Activated CD8-positive, alpha-beta memory T cell treated with anti-CD3 and anti-CD28 coated beads, Interleukin-2, amount 50 U/mL, for 48 hours (primary cell): ENCODE measurements at places on chromosomes 16 and 17.
A peak's percentile ranks its signal among the peaks of the same experiment; 100 is the strongest.

- no peak for DNase-seq
Observed at GRCh38 chr16:84864326-84864955, 44.7 kb downstream of the CRISPLD2 start.

GRCh38 chr17:67639555-67639954 is 78.2 kb upstream of the NOL11 start:
- DNase-seq: no peak

GRCh38 chr16:48318630-48319029 is 66.6 kb downstream of the SIAH1 start:
- DNase-seq: no peak

- DNase-seq: peak; percentile 65
Observed at GRCh38 chr16:2027024-2028010, 615 bp downstream of the NHERF2 start.

DNA sequence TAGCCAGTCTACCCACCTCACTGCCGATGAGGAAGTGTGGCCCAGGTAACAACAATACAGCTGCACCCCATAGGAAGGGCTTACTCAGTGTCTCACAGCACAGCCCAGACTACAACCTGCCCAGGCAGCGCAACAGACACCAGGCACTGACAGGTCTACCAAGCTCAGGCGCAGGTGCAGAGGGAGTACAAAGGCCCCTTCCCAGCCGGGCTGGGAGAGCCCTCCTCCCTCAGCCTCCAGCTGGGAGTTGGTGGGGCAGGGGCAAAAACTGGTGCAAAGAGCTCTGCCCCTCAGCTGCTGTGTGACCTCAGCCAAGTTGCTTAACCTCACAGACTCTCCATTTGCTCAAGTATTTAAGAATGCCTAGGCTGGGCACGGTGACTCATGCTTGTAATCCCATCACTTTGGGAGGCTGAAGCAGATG is 112.6 kb upstream of the LHX1 start:
- DNase-seq: no peak

- DNase-seq: no peak
Observed at GRCh38 chr16:82203198-82203597, 33.2 kb upstream of the MPHOSPH6 start.

GRCh38 chr17:48506246-48506645 is 24.6 kb downstream of the HOXB1 start:
- DNase-seq: no peak

DNA sequence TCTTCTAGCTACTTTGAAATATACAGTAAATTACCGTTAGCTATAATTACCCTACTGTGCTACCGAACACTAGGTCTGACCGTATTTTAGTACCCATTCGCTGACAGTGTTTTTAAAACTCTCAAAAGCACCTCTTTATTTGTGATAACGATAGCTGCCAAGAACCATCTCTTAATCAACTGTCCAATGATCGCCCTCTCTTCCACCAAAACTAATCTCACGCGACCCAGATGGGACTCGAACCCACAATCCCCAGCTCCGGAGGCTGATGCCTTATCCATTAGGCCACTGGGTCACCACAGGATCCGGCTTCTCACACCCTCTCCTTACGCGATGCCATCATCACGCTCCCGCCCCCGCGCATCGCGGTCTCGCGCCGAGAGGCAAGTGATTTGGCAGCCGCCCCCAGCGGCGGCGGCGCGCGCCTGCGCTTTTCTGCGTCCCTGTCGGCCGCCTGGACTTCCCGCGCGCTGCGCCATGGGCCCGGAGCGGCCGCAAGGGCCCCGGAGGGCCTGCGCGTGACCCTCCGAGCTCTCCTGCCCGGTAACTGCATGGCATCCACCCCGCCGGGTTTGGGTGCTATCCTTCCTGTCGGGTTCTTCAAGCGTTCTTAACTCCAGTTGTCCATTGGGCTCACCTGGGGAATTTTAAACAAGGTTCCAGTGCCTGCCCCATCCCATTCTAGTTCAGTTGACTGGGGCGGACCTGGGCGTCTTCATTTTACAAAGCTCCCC is 15.7 kb upstream of the KPNA2 start:
- peak; percentile 100 for DNase-seq

- no peak for DNase-seq
Observed at GRCh38 chr17:49450735-49451134, 36.1 kb upstream of the PHB1 start.

GRCh38 chr17:83100220-83100852 is 20.9 kb downstream of the METRNL start:
- no peak for DNase-seq

- DNase-seq: no peak
Observed at GRCh38 chr17:17934806-17935205, 37.4 kb downstream of the TOM1L2 start.

DNA sequence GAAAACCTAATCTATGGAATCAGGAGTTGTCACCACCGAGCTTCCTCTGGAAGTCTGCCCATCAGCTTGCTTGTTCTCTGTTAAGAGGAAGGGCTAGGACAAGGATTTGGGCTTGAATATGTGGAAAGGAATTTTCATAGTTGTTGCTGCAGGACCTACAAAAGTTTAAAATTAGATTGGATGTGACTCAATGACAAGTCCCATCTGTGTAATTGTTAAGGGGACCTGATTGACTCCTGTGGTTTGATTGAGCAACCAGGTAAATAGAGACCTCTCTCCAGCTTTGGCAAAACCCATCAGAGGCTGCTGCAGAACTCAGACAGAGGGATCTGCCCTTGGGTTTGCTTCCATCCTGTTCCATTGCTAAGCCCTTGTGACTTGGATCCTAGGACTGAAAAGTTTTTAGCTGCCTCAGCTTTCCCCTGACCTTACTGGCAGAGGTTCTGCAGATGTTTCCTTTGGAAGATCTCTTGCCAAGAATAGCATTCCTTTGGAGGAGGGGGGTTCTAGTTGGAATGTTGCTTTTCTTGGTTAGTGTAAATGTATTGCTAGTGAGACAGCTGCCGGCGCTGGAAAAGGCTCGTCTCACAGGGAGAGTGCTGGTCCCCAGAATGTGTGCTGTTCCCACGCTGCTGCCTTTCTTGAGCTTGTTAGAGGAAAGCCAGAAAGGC is 50.0 kb downstream of the SF3B3 start:
- DNase-seq: no peak

- no peak for DNase-seq
Observed at GRCh38 chr16:471353-472198, 46.1 kb downstream of the RAB11FIP3 start.

- no peak for DNase-seq
Observed at GRCh38 chr16:873243-873661, 72.7 kb upstream of the GNG13 start.

GRCh38 chr17:32575852-32576251 is 89.1 kb downstream of the CDK5R1 start:
- no peak for DNase-seq

- DNase-seq: no peak
Observed at GRCh38 chr16:70526403-70526802, 2.8 kb downstream of the SF3B3 start.

DNA sequence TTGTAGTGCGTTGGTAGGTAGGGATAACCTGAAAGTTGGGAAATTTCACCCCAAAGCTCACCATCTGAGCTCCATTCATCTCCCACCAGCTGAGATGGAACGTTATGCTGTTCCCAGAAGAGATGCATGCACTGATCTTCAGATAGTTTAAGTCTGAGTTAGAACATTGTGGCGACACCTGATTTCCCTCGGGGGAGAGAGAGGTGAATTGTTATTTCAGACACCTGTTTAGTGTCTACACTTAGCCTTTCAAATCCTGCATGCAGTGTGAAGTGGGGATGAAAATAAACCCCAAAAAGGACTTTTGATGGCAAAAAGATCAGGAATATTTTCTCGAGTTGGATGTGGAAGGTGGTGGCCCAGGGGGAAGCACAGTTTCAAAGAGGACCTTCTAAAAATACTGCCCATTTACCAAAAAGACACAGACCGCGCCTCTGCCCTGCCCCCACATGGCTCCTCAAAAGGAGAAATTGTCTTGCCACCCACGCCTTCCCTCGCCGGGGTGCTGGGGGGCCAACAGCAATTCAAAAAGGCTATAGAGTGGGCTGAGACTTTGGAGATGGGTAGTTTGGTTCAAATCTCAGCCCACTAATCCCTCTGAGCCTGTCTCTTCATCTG is 11.4 kb downstream of the CIITA start:
- DNase-seq: no peak

- DNase-seq: no peak
Observed at GRCh38 chr17:8953156-8953885, 12.2 kb downstream of the PIK3R5 start.

GRCh38 chr16:86925067-86925791 is 346.9 kb downstream of the FOXL1 start:
- no peak for DNase-seq

GRCh38 chr17:2347805-2348685 is 10.7 kb downstream of the SGSM2 start:
- no peak for DNase-seq

DNA sequence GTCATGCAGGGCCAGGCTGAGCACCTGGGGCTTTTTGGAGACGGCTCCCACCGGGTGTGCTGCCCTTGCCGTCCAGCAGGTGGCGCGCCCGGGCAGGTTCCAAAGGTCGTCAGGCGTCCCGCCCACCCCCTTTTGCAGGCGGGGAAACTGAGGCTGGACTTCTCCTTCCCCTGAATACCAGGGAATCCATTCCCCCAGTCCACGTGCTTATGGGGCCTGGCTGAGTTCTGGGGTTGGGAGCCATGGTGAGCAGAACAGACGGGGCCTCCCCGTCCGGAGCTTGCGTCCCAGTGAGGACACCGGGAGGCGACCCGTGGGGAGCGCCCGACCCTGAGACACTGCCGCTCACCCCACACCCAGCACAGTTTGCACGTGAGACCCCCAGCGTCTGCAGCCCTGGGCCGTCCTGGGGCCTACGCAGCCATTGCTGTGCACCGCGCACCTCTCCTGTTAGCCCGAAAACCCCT is 51.8 kb upstream of the JPH3 start:
- DNase-seq: peak; percentile 87

DNA sequence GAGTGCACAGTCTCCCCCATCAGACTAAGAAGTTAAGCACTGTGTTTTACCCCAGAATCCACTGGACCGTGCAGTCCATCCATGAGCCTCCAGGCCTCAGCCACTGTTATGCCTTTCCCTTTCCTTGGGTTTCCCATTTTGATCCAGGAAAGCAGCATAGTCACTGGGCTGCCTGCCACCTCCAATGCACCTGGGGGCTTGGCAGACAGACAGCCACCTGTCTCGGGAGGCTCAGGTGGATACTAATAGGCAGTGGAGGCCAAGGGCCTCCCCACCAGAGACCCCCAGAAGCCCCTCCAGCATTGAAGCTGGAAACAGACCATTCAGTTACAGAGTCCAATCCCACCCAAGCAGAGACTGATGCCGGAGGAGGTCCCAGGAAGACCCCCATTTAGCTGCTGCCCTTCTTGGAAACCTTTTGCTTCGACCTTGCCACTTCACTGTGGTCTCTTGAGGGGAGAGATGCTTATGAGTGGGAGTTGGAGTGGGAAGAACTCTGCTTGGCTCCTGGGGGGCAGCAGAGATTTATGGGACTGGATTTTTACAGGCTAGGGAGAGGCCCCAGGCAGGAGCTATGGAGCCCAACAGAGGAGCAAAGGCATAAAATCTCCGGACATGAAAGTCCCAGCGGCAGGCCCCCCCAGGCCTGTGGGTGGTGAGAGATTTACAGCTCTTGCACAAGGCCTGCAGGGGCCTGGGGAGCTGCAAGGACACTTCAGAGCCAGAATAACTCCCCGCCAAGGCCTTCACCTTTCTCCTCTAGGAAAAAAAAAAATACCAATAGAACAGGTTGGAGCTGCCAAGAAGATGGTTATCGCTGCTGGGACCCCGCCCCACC is 12.2 kb upstream of the SP2 start:
- no peak for DNase-seq

GRCh38 chr17:39212195-39212810 is 12.2 kb downstream of the RPL19 start:
- DNase-seq: no peak

DNA sequence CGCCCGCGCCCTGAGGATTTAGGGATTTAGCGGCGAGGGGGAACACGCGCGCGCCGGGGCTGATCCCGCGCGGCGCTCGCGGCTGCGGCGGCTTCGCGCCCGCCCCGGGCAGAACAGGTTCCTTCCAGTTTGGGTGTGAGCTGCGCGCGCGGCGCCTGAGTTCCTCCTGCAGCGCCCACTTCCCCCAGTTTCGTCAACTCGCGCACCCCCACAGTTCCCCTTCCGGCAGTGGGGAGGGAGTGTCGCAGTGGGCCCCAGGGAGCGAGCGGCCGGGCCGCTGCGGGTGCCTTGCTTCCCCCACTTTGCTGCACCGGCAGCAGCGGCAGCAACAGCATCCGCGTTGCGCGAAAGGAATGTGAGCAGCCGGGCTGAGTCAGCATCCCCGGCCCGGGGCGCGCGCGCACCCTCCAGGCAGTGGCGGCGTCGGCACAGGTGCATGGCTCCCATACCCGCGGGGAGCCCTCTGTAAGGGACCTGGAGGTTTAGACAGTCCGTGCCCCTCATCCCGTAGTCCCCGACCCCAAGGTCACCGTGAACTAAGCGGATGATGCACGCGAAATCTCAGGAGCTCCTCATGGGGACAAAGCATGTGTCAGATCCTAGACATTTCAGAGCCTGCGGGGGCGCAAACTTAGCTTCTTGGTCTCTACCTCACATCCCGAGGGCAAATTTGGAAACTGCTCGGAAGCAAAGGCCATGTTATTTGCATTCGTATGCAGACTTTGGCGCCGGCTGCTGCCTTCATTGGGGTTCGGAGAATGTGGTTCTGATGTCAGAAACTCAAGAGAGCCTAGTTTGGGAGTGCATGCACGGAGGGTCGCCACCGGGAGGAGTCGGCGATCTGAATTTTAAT is 767 bp downstream of the ARSG start:
- peak; percentile 92 for DNase-seq

DNA sequence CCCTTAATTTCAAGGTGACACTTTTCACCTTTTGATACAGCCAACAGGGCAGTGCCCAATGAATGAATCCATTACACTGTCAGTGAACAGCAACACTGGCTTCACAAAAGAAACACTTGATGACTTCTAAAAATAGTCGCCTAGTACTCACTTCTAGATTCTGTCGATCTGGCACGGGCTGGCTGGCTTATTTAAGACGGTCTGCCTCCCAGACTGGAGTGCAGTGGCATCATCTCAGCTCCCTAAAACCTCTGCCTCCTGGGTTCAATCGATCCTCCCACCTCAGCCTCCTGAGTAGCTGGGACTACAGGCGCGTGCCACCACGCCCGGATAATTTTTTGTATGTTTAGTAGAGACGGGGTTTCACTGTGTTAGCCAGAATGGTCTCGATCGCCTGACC is 1.9 kb downstream of the NDUFAB1 start:
- no peak for DNase-seq

- no peak for DNase-seq
Observed at GRCh38 chr17:60743282-60743681, 65.6 kb downstream of the BCAS3 start.

GRCh38 chr16:72944757-72945485 is 103.0 kb downstream of the ZFHX3 start:
- DNase-seq: no peak
